ENCODE measurements at places on chromosomes 5 and 9.
A peak's percentile ranks its signal among the peaks of the same experiment; 100 is the strongest.

- H3K27ac ChIP-seq: no peak overlapping the region
- H3K27me3 ChIP-seq: no peaks in the 10 kb centered on the region
- no peak overlapping the region for H3K4me3 ChIP-seq
- H3K4me1 ChIP-seq: no peaks in the 10 kb centered on the region
- DNase-seq: no peak
These were observed 17.5 kb upstream of the CXCL14 start for GRCh38 chr5:135596157-135596763.

DNA sequence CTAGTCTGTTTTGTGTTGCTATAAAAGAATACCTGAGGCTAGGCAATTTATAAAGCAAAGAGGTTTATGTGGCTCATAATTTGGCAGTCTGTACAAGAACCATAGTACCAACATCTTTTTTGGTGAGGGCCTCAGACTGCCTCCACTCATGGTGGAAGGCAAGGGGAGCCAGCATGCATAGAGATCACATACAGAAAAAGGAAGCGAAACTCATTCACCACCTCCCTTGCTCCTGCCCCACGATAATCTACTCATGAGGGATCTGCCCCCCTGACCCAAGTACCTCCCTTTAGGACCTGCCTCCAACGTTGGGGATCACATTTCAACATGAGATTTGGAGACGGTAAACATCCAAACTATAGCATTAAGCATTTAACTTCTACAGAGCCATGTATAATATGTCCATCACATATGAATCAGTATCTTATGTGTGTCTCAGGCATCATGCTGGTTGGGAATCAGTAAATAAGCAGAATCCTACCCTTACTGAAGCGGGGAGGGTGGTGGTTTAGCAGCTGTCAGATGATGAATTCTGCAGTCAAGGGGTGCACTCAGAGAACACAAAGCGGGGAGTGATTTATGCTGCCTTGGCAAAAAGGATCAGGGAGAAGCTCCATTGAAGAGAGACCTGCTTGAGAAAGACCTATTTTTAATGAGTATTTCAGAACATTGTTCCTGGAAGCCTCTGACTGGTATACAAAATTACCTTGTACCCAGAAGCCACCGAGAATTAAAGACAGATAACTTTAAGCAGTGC, 34.8 kb downstream of the HMGXB3 start:
- no peaks in the 10 kb centered on the region for H3K27me3 ChIP-seq
- no peak overlapping the region for H3K4me3 ChIP-seq
- DNase-seq: no peak
- H3K4me1 ChIP-seq: no peaks in the 10 kb centered on the region

DNA sequence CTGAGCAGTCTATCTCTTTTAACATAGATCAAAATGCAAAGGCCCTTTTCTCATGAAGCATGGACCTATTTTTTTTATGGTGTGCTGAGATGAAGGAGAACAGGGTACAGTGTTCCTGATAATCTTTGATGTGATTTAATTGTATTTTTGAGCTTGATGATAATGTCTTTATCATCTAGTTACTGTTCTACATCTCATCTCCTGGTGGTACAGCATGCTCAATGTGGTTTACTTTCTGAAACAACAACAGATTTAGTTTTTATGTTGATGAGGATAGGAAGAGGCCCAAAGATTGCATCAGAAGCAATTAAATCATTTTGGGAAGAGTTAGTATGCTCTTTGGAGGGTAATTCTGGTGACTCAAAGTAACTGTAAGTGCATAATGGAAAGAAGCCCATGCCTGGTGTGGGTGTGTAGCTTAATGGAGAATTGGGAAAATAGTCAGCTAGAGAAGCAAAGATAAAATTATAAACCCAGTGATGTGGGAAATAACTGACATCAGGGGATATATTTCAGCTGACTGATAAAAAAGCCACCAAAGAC, 123.0 kb upstream of the KCNN2 start:
- H3K27ac ChIP-seq: no peak overlapping the region
- H3K4me1 ChIP-seq: no peaks in the 10 kb centered on the region
- no peaks in the 10 kb centered on the region for H3K36me3 ChIP-seq
- no peak overlapping the region for H3K4me3 ChIP-seq
- no peak for DNase-seq

GRCh38 chr5:14165375-14166106, 22.4 kb downstream of the TRIO start:
- DNase-seq: no peak
- no peaks in the 10 kb centered on the region for H3K27me3 ChIP-seq
- H3K4me1 ChIP-seq: peaks cover 27% of the 10 kb centered on the region
- no peak overlapping the region for H3K27ac ChIP-seq
- no peak overlapping the region for H3K4me3 ChIP-seq
- no peaks in the 10 kb centered on the region for H3K36me3 ChIP-seq

DNA sequence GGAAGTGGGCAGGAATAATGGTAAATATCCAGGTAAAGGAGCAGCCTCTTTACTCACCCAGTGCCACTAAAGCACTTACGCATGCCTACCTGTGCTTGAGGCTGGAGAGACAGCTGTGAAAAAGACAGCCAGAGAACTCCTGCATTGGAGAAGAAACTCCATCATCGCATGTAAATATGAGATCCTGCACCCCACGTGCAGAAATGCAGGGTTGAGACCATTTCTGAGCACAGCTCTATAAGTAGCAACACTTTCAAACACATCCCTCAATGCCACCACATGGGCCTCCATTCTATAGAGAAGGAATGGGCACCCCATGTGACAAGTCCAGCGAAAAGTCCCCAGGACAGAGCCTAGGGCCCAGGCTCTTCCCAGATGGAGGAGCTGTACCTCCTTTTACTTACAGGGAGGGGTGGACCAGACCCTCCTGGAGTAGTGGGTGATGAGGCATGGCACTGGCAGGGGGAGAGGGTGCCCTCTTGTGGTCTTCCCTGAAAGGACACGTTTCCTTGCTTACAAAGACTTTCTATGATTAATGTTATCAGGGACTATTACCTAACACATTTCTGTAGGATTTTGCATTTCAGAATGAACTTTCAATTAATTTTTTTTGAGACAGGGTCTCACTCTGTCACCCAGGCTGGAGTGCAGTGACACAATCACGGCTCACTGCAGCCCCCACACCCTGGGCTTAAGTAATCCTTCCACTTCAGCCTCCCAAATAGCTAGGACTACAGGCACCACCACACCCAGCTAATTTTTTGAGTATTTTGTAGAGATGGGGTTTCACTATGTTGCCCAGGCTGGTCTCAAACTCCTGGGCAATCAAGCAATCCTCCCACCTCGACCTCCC, 55.3 kb upstream of the IL17B start:
- peak; percentile 89 for DNase-seq
- H3K27me3 ChIP-seq: no peaks in the 10 kb centered on the region
- H3K27ac ChIP-seq: no peak overlapping the region

DNA sequence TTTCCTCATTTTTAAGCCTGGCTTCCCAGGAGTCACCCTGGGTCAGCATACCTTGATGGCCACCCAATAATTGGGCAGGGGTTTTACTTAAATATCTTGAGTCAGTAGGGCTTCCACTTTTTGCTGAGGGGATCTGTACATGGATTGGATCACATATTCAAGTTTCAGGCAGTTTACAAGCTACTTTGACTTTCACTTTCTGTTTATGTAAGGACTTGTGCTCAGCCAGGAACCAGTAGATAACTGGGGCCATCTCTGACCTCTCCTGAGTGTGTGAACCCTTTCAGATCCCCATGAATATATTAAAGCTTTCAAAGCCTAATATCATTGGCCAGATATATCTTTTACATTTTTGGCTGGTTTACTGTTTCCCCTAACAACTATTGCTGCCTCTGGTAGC, 45.1 kb downstream of the SLCO6A1 start:
- H3K4me1 ChIP-seq: no peaks in the 10 kb centered on the region
- H3K36me3 ChIP-seq: no peaks in the 10 kb centered on the region
- no peak overlapping the region for H3K27ac ChIP-seq
- H3K4me3 ChIP-seq: no peak overlapping the region
- H3K27me3 ChIP-seq: no peaks in the 10 kb centered on the region
- no peak for DNase-seq

- H3K36me3 ChIP-seq: no peaks in the 10 kb centered on the region
- no peak overlapping the region for H3K27ac ChIP-seq
- no peaks in the 10 kb centered on the region for H3K4me1 ChIP-seq
- DNase-seq: no peak
- no peaks in the 10 kb centered on the region for H3K27me3 ChIP-seq
These were observed 179.6 kb upstream of the SGCD start for GRCh38 chr5:156147261-156147943.

DNA sequence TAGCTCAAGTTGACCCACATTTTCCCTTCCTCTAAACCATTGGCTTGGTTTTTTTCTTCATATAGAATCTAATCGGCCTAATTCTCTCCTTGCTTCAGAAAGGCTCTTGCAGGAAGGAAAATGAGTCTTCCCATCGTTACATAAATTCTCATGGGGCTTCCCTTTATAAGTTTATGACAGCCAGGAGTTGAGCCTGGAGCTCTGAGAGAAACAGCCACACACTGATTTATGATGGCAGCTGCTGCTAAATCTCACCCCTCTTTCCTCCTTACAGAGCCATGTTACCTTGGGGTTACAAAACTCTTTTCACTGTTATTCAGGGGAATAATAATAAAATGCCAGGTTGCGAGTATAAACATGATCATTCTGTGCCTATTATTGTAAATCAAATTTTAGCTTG, 5.2 kb upstream of the RNF14 start:
- H3K4me3 ChIP-seq: no peak overlapping the region
- H3K4me1 ChIP-seq: peaks cover 13% of the 10 kb centered on the region
- H3K36me3 ChIP-seq: no peaks in the 10 kb centered on the region
- no peaks in the 10 kb centered on the region for H3K27me3 ChIP-seq
- no peak for DNase-seq

GRCh38 chr9:13860946-13861640, 452.8 kb downstream of the NFIB start:
- no peaks in the 10 kb centered on the region for H3K36me3 ChIP-seq
- H3K4me3 ChIP-seq: no peak overlapping the region
- no peaks in the 10 kb centered on the region for H3K27me3 ChIP-seq

DNA sequence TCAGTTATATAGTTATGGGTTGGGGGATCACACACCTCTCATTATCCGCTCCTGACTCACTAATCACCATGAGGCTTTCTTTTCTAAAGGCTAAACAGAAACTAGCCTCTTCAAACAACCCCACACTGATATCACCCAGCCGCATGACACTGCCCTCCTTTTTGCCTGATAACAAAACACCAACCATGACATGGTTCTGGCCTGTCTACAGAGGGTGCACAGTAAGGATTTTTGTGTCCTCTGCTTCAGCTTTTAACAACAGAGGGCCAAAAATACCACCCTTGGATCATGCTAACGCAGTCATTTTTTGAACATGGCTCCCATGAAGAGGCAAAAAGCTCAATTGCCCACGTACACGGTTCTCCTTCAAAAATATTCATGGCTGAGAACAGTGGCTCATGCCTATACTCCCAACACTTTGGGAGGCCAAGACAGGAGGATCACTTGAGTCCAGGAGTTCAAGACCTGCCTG, 4.0 kb downstream of the CMBL start:
- H3K27me3 ChIP-seq: peaks cover 8% of the 10 kb centered on the region
- DNase-seq: no peak
- H3K27ac ChIP-seq: no peak overlapping the region
- H3K4me3 ChIP-seq: no peak overlapping the region
- H3K4me1 ChIP-seq: peaks cover 15% of the 10 kb centered on the region

DNA sequence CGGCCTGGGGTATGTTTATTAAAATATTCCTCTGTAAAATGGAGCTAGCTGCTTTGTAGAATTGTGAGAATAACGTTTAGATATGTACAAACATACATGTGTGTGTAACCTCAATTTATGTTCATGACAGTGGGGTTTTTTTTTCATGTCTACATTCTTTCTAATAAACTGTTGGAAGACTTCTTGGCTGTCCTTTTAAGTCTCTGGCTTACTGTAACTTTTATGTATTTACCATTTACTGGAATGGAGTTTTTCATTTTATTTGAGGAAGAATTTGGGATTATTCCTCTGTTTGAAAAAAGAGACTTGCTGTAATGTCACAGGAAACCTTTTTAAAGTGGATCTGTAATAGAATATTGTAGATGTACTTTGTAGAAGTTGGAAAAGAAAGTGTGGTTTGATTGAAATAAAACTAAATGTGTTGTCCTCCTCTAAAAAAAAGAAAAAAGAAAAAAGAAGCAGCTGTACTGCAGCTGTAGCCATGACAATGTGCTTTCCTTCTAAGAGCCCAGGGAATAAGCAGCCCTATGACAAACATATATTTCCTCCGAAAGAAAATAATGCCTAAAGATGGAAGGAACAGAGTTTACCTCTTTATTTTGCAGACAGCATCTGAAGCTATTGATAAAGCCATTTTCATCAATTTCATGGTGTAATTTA, 71.2 kb upstream of the FREM1 start:
- no peaks in the 10 kb centered on the region for H3K27me3 ChIP-seq
- H3K4me3 ChIP-seq: no peak overlapping the region
- H3K36me3 ChIP-seq: no peaks in the 10 kb centered on the region
- H3K27ac ChIP-seq: no peak overlapping the region
- DNase-seq: no peak

DNA sequence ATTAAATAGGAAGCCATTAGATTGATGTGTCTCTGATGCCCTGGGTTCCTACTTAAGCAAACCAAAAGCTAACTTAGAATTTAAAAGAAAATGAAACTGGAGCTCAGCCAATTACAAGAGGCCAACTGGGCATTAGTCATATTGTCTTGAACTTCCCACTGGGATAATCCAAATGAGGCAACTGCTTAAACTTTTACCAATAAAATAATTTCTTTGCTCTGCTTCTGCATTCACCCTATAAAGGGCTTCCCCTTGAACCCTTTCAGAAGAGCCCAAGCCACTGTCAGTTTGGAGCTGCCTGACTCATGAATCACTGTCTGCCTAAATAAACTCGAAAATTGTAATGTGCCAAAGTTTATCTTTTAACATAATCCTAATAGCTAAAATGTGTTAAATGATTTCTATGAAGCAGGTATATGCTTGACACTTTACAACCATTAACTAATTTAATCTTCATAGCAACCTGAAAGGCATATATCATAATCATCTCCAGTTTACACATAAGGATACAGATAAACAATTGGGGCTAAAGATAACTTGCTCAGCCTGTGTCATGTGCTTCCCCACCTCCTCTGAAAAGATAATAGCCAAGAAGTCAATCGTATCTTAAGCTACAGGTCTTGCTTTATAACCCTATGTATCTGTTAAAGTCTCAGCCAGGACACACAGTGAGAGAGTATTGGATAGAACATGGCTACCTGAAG, 11.5 kb downstream of the GPR150 start:
- peaks cover 8% of the 10 kb centered on the region for H3K36me3 ChIP-seq
- no peaks in the 10 kb centered on the region for H3K4me1 ChIP-seq
- DNase-seq: no peak
- H3K27ac ChIP-seq: no peak overlapping the region
